ENCODE measurements at places on chromosomes 4 and X.

DNA sequence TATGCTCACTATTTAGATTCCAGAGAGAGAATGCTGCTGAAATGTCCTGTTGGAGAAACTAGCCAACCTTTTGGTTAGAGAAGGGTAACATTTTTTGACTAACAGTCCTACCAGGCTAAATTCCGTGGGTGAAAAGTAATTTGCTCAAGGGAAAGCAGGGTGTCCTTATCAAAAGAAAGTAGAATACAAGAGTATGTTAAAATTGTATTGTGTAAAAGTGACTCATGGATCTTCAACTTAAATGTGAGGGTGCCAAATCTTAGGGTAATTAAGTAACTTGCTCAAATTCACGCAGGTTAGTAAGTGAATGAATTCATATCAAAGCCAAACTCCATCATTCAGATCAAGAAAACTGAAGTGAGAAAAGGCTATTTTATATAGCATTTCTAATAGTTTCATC is 81.7 kb downstream of the PCDH7 start:
- DNase-seq: no peak

DNA sequence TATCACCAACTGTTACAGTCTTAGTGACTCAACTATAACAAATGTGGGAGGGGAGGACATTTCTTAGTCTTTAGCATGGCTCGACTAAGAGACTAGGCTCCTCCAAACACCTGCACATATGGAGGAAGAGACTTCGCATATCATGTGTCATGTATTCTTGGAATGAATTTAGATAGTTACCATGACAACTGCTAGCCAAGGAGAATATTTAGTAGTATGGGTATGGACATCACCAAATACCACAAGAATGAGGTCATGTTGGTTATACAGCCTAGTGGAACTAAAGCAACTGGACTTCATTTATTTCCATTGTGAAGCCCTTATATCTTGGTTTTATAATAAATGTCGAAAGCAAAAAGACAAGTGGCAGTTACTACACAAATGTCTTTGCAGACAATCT is 512.3 kb downstream of the CFAP47 start:
- peak; percentile 14 for DNase-seq

- no peak for DNase-seq
Measured at GRCh38 chr4:7638489-7638888, 203.8 kb upstream of the PSAPL1 start.

DNA sequence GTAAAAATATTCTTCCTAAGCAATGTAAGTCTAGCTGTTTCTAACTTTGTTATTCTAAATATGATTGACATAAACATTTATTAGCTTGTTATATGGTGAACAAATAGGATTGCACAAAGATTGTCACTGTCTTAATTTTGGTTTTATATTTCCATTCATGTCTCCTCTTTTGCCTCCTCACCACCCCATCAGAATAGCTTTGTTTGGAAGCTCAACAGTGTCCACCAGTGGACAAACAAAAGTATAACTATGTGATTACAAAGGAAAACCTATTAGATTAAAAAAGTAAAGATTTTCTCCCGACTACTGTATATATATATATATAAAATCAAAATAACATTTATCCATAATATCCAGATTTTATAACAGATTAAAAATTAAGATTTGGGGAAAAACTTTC is 468.2 kb downstream of the ZIC3 start:
- no peak for DNase-seq

GRCh38 chr4:104524026-104524425 is 29.3 kb upstream of the CXXC4 start:
- DNase-seq: no peak

DNA sequence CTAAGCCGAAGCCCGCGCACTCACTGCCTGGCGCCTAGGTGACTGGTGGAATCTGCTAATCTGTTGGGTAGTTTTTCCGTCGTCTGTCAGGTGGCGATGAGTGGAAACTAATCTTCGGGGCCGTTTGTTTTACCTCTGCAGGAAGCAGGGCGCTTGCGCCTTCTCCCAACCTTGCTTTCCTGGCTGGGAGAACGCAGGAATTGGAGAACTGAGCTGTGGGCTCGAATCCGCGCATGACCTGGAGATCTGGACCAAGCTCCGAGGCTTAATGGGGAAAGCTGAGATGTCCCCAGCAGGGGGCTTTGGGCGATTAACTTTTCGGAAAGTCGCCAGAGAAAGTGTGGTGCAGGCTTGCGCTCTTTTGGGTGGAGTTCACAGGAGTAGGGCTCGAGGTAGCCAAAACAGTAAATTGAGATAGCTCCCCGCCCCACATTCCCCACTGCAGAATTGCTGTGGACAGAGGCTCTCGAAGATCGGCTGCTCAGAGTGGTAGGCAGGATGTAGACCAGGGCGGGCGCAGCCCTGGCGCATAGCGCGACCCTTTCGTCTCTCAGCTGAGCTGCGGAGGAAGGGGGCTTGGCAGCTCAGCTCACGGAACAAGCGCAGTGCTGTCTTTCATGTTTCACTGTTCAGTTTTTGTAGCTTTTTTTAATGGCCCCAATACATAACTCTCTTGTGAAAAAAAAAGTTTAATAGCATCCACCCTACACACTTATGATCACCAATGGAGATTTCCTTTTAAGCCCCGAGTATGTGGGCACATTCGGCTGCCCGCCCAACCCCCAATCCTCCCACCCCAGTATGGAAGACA is 2.7 kb upstream of the FGF5 start:
- no peak for DNase-seq

DNA sequence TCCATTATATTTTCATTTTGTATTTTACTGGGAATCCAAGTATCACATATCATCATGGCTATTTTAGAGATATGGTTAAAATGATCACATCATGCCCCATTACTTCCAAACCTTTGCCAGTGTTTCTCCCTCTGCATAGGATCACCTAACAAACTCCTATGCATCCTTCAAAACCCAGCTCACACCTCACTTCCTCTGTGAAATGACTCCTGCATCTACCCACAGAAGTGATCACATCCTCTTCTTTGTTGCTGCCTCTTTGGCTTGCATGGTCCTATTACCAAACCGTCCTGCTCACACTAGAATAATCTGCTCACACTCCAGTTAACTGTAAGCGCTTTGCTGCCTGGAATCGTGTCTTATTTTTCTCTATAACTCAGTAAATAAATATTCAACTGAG is 74.7 kb upstream of the C4orf50 start:
- no peak for DNase-seq

DNA sequence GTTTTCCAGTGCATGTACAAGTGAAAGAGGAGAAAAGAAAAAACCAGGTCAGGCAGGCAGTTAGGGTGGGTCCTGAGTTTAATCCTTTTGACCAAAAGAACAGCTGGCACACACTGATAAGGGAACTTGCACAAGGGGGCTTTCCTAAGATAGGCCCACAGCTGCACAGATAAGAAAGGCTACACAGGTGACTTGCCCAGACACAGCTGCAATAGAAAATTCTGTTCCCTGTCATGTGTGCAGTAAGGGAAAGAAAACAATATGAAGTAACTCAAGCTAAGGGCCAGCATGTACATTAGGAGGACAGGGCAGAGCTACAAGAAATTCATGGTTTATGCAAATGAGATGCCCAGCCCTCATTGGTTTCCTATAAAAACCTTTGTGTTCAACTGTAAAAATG is 32.9 kb downstream of the LUZP4 start:
- DNase-seq: no peak

- no peak for DNase-seq
Measured at GRCh38 chr4:10526429-10527222, 69.4 kb upstream of the ZNF518B start.

GRCh38 chr4:159075531-159075932 is 27.3 kb upstream of the RAPGEF2 start:
- DNase-seq: no peak
